GM23338 (cell line): ENCODE measurements at places on chromosomes 13 and 19. TPM values are rescaled to one million over a fixed set of nuclear protein-coding genes. Genes with fewer than 3 reads are reported as not detected.

Gene SLC10A2
- not detected in 2 replicates for total RNA-seq

Gene NOSIP
- total RNA-seq = 88.5 and 89.8 TPM in 2 replicates

Gene ATP4B
- total RNA-seq = not detected in 2 replicates

Gene NKPD1
- 1.3 and 2.2 TPM in 2 replicates for total RNA-seq

Gene CEACAM20
- total RNA-seq = not detected in 2 replicates

Gene KISS1R
- 2.4 and 4.0 TPM in 2 replicates for total RNA-seq

Gene POMP
- total RNA-seq = 92.6 and 95.9 TPM in 2 replicates
